ENCODE measurements at places on chromosomes 16 and 17.
A peak's percentile ranks its signal among the peaks of the same experiment; 100 is the strongest.

DNA sequence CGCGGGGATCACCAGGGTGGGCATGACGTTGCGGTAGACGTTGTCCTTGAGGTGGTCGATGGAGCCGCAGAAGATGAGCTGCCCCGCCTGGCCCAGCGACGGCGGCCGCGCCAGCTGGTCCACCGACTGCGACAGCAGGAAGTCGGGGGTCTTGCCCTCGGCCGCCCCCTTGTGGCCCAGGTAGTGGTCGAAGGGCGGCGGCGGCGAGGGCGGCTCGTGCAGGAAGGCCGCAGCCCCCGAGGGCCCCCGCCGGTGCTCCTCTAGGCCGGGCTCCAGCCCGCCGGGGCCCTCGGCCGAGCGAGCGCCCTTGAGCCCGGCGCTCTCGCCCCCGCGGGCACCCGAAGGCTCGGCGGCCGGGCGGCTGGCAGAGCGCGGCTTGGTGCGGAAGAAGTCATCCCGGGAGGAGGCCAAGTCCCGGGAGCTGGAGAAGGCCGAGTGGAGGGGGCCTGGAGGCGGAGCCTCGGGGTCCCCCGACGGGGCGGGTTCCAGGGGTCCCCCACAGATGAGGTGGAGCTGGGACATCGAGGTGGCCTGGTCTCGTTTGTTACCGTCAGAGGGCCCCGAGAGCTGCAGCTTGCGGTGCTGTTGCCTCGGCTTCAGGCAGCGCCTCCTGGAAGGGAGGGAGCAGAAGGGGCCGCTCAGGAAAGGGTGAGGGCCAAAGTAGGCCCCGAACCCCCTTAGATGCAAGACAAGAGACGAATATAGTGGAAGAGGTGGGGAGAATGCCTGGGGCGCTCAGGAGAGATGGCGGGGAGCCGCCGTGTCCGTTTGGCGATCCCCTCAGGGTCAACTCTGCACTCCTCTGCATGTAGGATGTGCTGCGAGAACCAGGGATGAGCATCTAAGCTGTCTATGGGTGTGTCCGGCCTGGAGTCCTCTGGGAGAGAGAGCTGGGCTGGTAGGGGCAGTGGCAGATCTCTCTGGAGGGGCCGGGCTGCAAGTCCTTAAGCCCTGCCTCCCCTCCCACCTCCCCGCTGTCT is 8.8 kb downstream of the FAM171A2 start:
- DNase-seq = no peak

GRCh38 chr17:72901083-72901482 is 191.4 kb downstream of the SLC39A11 start:
- DNase-seq = no peak

- DNase-seq = no peak
Measured at GRCh38 chr16:47045459-47045858, 72.0 kb upstream of the DNAJA2 start.

DNA sequence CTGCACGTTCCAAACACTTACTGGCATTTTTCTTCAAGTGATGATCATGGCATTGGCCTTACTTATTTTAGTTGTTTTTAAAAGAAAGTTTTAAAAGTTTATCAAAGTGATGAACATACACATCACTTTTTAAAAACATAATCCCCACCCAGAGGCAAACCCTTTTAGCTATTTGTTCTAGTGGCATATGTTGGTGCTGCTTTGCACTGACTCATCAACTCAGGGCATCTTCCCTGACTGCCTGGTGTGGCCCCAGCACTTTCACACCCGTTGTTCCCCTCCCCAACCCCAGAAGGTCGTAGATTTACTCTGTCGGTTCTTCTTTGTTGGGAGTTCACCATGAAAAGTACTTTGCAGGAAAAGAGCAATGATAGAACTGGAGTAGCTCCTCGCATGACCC is 161.3 kb downstream of the RPTOR start:
- DNase-seq = no peak

- peak; percentile 59 for DNase-seq
Measured at GRCh38 chr17:7060165-7060891, 16.4 kb upstream of the SLC16A11 start.

DNA sequence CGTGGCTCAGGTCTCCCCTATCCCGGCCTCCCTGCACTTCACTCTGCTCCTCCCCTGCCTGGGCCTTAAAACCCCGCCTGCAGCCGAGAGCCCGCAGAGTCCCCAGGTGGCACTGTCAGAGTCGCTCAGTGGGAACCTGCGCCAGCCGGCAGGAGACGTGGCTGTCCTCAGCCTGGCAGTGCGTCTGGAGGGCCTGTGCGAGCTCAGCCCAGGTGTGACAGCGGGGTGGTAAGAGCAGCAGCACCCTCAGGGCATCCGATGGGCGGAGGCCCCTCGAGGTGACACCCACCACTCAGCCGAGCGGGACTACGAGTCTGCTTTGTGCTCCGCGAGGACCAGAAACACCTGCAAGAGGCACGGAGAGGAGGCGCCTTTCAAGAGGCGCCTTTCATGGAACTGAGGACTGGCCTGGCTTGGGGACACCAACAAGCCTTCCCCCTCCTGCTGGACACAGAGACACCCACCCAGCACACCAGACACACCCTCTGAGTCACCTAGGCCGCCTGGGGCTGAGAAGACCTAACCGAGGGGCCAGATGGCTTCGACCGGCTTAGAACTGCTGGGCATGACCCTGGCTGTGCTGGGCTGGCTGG is at the start of gene CLDN9:
TSS of gene CLDN9 (plus strand) at position 96 of the 593 bp plus-strand sequence. CDS start at position 536, 440 bp downstream.
- DNase-seq = no peak

DNA sequence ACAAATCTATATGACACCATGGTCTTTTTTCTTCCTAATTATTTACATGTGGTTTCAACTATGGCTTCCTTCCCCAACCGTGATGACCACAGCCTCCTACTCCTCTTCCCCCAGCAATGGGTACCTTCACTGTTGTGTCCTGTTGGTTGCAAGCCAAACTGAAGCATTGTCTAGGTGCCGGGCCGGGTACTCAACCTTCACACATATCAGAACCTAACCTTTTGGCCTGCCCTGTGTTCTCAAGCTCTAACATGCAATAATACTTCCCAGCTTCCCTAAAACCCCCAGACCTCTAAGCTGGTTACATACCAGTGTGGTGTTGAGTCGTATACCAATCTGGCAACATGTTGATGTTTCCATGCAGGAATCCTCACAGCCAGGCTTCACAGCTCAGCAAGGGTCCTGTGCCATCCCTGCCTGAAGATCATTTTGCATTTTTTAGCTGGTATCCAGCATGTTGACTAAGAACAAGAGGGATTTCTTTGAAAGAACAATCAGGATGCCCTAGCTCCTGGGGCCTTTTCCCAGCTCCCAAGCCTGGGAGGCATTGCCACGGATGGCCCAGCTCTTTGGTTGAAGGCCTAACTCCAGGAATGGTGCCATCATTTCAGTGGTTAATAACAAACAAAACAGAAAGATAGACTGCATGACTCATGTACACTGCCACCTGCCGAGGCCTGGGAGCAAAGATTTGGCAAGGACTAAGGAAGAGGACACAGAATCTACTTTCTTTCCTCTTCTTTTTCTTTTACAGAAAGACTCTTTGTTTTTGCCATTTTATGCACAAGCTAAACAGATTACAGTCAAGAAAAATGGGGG is 373.7 kb upstream of the SALL1 start:
- peak; percentile 21 for DNase-seq
